ENCODE measurements at places on chromosomes 3 and 15.

GRCh38 chr3:140097874-140098635, 163.1 kb downstream of the CLSTN2 start:
- DNase-seq: no peak

DNA sequence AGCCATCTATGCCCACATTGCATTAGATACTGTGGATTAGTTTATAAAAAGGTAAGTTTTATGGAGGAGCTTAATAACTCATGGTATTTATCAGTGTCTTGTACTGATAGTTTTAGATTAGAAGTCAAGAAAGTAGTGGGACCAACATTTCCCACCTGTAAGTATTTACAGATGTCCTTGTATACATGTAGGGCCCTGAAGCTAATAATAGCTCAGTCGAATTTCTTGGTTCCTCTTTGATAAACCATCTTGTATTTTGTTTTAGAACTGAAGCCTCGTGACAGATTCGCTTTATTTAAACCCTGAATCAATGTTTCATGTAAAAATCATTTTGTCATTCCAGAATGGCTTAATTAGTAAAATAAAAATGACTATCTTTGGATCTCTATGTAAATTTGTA, 73.4 kb downstream of the CRYBG3 start:
- DNase-seq: no peak

GRCh38 chr3:188573956-188574355, 420.0 kb downstream of the LPP start:
- DNase-seq: no peak

DNA sequence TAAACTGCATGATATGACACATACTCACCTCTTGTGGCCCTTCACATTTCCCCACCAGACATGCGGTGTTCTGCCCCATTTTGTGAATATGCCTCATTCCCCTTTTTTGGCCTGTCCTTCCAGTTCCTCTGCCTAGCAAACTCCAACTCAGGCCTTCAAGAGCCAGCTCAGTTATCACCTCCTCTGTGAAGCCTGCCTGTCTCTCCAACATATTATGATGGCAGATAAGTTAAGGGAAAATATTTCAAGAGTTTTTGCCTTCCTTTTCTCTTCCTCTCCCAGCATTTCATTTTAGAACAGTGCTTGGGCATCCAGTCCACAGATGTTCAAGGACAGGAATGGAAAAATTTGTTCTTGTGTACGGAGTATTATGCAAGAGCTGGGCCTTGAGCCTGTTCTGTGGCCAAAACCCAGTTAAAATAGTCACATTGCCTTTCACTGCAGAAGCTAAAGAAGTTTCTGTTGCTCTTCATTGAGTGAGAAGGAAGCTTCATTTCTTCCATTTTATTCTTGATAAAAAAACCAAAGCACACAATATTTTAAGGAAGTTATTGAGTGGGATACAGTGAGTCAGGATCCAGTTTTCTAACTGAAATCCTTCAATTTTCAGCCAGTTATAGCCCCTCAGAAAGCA, 192.0 kb downstream of the GHSR start:
- DNase-seq: no peak

DNA sequence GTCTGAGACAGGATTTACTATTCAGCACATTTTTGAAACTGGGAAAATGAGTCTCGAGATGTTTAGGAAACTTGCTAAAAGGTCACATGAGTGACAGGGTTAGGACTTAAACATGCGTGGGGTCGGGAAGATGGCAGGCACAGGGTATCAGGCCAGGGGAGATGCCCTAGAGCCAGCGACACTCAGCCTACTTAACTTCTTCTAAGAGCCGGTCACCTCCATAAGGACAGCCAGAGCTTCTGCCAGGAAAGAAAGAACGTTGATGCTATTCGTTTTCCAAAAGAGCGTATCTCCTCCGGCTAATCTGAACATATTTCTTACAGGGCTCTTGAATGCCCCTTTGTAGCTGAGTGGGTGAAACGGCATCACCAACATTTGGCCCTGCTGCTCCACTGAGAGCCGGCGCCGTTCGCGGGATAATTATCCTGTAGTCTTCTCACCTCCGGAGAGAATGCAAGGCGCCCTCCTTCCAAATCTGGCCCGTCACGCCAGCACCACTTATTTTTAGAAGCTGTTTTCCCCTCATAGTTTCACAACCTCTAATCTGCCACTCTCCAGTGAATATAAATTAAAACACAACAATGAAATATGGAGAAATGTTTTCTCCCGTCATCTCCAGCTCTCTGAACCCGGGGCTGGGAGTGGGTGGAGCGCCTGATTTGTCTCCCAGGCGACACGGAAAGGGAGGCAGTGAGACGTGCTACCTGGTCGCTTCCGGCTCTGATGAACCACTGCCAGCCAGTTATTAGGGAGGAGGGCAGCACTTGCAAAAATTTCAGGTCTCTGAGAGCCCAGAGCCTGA, 58.5 kb downstream of the LIPC start:
- no peak for DNase-seq

- no peak for DNase-seq
Observed at GRCh38 chr15:68542771-68543164, 36.0 kb upstream of the CORO2B start.

DNA sequence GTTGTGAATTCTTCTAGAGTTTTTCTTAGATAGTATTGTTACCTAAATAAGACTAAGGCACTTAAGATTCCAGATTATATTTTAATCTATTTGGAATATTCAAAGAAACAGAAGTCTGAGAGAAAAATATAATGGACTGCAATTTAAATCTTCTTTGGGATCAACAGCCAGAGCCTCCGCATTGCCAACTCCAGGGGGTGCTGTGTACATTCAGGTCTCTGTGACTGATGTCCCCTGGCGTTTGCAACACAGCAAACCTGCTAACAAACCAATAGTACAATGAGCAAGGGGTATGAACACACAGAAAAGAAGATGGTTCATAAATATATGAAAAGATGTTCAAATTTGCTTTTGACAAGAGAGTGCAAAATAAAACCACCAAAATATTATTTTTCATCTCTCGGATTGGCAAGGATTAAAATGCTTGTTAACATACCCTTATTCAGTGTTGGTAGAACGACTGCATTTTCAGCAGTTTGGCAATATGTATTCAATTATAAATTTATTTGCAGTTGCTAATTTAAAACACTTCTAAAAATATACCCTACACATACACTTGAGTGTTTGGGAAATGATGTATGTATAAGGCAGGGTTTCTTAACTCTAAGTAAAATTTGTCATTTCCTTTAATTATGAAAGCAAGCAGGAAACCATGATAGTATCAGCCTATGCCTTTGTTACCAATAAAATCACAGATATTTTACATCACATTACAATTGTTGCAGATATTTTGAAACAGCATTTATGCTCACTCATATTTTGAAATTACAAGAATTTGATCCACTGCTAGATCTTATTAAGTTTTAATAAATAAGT, 16.1 kb upstream of the TM4SF1 start:
- DNase-seq: no peak

- DNase-seq: no peak
Observed at GRCh38 chr15:31367730-31368344, 41.2 kb downstream of the KLF13 start.

DNA sequence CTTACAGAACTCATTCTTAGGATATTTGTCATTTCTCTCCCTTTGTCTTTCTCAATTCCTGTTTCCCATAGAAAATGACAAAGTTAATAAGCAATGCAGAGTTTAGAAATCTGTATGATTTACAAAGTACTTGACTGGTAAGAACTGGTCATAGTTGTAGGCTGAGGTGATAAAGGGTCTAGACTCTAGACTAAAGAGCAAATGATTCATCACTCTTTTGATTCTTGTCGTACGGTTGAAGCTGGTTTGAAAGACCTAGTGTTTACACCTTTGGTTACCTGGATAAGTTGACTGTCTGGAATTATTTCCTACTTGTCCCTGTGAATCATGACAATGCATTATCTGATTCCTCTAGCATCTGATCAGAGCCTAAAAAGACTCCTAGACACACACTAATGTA, 58.9 kb upstream of the TP63 start:
- DNase-seq: no peak

GRCh38 chr3:134917631-134918030, 122.6 kb downstream of the EPHB1 start:
- DNase-seq: no peak

DNA sequence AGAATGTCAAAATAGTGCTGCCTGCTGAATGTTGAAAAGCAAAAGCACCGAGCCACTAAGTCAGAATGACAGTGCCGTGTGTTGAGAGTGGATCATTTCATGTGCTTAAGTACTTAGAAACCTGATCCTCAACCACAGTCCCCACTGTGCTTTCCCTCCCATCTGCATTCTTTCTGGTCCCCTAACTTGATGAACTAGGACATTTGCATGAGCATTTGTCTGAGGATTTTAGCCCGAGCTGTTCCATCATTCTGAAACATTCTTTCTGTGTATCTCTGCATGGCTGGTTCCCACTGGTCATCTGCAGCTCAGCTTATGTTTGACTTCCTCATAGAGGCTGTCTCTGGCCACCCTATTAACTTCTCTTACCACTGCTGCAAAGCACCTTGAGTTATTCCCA, 42.0 kb downstream of the SST start:
- DNase-seq: no peak

GRCh38 chr15:47516558-47516957, 200.7 kb upstream of the SEMA6D start:
- no peak for DNase-seq

GRCh38 chr15:93515256-93516051, 426.4 kb upstream of the RGMA start:
- DNase-seq: no peak

- DNase-seq: no peak
Observed at GRCh38 chr3:57646723-57647122, 46.2 kb downstream of the DENND6A start.

DNA sequence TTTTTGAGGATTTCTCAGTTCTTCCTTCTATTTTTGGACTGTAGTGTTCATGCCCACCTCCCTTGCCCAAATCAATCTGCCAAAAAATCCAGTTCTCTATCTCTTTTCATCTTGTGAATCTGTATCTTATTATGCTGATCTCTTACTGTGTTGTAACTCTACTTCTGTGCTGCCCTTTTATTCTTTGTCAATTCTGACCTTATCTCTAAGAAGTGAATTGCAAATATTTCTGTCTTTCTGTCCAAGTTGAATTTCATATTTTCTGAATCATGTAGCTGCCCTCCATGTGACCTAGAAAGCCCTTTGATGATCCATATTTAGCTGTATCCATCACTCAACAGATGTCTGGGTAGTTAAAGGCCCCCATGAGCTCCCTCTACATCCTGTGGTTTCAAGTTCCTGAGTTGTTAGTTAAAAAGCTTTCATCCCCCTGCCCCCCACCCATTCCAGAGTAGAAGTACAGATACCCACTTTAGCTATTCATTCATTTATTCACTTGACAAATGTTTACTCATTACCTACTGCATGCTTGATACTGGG, 33.6 kb upstream of the ETV5 start:
- DNase-seq: no peak

GRCh38 chr3:80701349-80701748, 933.6 kb upstream of the ROBO1 start:
- DNase-seq: no peak

- DNase-seq: no peak
Observed at GRCh38 chr3:188568736-188569135, 414.8 kb downstream of the LPP start.

GRCh38 chr3:175484666-175485065, 625.5 kb downstream of the NAALADL2 start:
- DNase-seq: no peak

GRCh38 chr3:179956416-179956830, 80.3 kb downstream of the PEX5L start:
- DNase-seq: no peak

DNA sequence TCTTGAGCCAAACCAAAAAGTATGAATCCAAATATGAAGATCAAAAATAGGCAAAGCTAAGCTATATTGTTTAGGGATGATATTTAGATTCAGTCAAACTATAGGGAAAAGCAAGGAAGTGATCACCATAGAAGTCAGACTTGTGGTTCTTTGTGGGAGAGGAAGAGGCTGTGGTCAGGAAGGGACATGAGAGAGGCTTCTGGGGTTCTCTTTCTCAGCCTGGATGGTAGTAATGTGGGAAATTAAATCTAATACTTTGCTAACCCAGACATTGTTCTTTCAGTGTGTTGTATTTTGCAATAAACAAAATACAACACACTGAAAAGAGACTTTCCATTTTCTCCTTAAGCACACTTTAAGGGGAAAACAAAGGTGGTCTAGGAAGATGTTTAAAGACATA, 3.1 kb downstream of the CX3CR1 start:
- DNase-seq: no peak

DNA sequence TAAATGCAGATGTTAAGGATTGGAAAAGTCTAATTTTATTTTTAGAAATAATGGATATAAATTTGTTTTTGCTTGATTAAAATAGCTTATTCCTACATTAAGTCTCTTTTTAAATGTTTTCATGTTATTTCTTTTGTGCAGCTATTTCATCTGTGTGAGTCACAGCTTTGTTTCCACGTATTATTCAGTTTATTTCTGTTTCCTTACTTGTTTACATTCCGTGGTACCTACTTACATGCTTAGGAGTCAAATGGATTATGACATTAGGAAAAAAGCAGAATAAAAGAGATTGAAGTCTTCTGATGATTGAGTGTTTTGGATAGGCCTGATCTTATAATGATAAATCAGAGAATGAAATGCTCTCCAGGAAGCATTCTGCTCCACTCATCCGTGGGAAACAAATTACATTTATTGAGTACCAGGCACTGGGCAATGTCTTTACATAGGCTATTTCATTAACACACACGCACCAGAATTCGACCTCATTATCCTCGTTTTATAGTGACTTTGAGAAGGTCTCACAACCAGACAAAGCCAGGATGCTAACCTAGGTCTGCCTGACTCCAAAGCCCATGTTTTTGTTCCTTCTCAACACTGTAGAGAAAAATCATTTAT, 38.1 kb upstream of the RASA2 start:
- no peak for DNase-seq

DNA sequence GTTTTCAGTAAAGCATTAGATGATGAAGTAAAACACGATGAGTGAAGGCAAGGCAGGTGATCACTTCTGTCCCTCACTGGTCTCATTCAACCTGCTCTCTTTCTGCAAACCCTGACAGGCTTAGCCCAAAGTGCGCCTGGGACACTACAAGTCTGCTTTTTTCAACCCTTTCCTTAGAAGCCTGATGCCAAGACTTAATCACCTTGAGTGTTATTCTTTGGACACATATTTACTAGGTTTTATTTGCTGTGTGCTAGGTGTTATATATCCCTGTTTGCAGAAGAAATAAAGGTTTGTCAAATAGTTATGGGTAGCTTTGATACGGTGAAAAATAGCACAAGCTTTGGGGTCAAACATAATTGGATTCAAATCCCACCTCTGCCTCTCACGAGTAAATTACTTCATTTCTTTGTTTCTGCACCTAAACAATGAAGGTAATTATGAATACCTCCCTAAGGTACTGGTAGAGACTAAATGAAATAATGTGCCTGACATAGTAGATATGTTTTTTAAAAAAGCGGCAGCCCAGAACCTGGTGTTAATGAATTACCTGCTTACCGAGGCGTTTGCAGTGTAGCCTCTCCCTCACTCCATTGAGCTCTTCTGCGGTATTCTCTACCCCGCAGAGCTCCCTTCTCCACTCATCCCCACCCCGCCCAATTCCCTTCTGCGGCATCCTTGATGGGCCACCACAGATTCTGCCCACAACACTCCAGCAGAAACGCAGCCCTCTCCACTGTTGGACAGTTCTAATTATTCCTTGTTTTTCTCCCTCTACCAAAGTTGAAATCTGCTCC, 269.0 kb upstream of the TPM1 start:
- DNase-seq: no peak
